ENCODE measurements at places on chromosomes 2 and 18.
A peak's percentile ranks its signal among the peaks of the same experiment; 100 is the strongest.

GRCh38 chr2:126748188-126748760 is 92.3 kb downstream of the GYPC start:
- no peak for DNase-seq

DNA sequence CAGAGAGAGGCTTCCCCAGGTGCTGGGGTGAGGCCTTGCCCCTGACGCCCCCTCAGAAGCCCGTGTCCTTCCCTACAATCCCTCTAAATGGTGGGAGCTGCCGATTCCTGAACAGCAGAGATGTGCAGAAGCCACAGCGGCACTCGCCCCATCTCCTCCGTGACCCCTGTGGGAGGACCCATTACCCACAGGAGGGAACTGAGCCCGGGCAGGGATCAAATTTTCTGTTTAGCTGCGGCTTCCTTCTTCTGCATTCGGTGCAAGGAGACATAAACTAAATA is 181.2 kb upstream of the RAB6C start:
- no peak for DNase-seq

- DNase-seq: no peak
Measured at GRCh38 chr2:172599947-172600346, 44.1 kb downstream of the PDK1 start.

- no peak for DNase-seq
Measured at GRCh38 chr2:31141443-31142085, 3.3 kb upstream of the GALNT14 start.

DNA sequence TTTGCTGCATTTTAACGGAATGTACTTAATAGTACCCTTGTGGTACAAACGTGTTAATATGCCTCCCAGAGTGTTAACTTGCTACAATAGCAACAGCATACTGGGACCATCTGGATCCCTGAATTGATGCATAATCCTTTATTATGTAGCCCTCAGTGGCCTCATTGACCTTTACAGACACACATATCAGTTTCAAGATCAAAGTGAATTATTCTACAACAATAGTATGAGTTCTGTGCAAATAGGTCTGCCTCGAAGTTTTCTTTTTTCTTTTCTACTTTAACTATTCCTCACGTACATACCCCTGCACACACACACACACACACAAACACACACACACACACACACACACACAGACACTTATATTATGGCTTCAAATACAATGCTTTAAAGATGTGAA is 1622.1 kb downstream of the LRP1B start:
- DNase-seq: no peak

GRCh38 chr18:21241301-21242048 is 557 bp upstream of the GREB1L start:
- DNase-seq: peak; percentile 27

DNA sequence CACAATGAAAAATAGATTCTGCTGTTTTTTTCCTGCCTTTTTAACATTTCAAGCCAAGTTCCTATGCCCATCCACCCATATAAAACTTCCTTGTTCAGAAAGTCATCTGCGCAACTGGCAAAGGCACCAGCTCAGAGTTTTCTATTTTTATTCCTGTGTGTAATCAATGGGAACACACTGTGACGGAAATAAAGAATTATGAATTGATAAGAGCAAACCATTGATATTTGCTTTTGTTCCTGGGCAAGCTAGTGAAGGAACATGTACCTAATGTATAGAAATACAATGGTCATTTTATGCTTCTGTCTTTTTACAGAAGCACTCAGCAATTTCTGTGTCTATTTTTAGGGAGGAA is 30.8 kb upstream of the AAK1 start:
- DNase-seq: no peak

GRCh38 chr2:50853441-50853840 is 178.5 kb downstream of the NRXN1 start:
- DNase-seq: no peak

DNA sequence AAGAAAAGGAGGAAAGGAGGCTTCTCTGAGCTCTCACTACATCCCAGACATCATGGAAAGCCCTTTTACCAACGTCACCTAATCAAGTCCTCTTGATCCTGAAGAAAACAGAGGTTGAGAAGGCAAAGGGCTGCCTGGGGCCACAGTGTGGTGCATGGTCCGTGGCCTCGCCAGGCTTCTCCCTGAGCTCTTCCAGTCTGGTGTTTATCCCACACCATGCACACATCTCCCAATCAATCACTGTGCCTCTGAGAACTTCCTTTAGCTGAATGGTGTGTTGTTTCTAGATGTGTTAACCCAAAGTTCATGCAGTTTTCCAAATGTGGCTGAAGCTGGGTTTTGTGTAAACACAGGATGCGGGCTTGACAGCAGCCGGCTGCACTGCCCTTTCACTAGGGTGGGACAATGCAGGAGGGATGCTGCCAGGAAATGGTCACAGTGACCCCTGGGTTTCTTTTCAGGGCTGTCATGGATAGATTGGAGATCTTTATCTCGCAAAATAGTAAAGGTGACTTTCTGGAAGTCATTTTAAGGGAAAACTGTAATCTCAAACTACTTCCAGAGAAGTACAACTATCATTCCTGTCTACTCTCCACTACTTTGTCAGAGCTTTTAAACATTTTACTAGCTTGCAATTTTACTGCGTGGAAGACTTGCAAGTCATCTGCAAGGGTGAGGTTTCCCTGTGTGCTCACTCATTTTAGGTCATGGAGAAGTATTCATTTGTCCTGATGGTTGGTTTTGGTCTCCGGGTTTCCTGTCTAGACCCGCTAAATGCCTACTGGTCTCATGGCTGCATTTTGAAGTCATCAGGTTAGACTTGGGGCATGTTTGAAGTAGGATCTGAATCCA is 54.6 kb downstream of the IL1R2 start:
- no peak for DNase-seq

- peak; percentile 41 for DNase-seq
Measured at GRCh38 chr2:148720501-148721001, 76.0 kb downstream of the EPC2 start.

DNA sequence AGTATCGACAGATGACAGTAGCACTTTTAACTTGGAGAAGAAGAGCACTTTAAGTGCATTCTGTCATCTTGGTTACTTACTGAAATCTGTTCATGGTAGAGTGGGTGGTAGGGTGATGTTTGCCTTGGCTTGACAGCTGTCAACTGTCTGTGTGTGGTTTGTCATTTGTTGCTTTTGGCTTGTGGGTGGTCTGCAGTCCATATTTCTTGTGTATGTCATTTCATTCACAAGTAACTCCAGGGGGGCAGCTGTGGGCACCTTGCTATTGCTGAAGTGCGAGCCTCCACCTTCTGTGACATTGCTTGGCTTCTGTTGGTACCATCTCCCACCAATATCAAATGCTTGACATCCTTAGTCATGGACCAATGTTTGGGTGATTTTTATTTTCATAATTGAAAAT is 311.6 kb upstream of the NRP2 start:
- DNase-seq: no peak

- no peak for DNase-seq
Measured at GRCh38 chr2:197893403-197894177, 89.2 kb downstream of the PLCL1 start.

DNA sequence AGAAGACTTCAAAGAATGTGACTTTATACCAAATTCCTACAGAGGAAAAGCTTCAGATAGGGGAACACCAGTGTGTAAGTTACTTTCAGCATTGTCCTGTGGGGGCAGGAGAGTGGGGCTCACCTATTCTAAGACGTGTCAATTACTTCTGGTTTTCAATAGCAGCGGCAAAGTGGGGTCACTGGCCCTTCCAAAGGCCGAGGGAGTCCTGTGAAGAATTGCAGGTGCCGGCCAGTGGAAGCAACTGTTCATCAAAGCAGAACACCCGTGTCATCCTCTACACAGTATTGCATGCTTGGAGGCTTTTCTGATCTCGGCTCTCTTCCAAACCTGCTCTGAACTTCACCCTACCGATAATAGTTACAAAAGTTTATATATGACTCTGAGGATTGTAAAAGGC is 1176.5 kb upstream of the TMEFF2 start:
- DNase-seq: no peak

DNA sequence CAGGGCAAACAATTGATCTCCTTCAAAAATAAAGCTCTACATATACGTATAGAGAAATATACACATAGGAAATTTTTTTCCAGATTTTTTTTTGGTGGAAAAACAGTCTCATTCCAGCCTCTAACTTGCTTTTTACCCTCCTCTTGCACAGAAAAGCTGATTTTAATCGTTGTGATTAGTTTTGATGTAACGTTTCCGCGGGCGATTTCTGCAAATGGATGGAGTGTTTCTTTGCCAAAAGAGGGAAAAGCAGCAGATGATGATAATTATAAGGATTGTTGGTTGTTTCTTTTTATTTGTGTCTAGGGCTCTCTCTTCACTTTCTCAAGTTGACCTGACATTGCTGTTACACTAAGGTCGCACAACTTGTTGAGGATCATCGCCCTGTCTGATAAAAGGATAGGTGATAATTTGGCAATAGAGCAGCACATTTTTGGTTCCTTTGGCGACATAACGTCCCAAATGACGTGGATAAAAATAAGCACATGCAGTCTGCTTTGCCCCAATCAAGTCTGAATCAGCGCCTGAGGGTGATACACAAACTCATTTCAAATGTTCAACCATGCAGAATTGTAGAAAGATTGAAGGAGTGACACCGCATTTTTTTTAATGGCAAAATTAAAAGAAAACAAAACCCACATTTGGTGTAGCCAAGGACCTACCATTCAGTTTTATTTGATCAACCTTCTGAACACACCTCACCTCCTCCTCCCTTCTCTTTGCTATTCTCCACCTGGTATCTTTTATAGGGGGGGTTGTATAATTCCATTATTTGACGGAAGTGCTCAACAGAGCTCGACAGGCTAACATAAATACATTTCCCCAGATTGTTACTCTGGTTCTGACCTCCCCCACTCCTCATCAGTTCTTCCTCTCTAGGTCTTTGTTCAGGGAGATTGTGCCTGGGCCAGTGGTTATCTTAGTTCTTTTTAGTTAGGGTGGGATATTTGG is 109.6 kb upstream of the KCTD1 start:
- no peak for DNase-seq

DNA sequence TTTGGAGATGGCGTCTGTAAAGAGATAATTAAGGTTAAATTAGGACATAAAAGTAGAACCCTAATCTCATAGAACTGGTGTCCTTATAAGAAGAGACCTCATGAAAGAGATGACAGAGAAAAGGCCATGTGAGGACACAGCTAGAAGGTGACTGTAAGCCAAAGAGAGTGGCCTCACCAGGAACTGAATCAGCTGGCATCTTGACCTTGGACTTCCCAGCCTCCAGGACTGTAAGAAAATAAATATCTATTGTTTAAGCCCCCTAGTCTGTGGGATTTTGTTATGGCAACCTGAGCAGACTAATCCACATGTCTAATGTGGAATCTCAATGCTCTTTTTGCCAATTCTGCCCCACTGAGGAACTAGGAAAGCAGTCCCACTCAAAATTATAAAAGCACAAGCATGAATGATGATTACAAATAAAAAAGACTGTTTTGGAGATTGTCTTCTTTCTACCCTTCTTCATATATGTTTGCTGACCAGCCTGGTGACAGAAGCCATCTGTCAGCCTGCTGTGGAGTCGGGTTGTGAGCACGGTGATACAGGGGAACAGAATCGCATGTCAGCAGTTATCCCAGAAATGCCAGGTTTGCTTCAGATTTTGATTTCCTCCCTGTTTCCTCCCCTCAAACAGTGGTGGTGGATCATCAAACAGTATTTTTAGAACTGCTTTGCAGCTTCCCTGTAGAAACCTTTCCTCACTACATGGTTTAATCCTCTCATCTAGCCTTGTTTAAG is 54.2 kb downstream of the INPP4A start:
- no peak for DNase-seq

DNA sequence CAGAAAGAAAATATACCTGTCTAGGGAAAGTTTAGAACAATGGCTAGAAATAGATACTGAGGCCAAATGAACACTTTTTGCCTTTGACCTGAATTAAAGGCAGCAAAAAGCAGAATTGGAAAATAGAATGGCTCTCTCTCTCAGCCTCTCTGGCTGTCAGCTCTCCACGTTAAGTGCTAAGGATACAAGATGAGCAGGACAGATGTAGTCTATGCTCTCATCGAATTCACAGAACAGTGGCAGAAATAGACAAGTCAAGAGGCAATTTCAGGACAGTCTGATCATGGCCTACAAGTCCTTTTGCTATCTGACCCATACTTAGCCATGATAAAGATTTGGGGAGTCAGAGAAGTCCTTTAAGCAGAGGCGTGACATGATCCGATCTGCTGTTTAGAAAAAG is 120.2 kb upstream of the CREB1 start:
- no peak for DNase-seq
